Right lobe of liver (tissue), 6 donors: ENCODE measurements at places on chromosomes 1 and 21. TPM values are rescaled to one million over a fixed set of nuclear protein-coding genes. Genes with fewer than 3 reads are reported as not detected.

Gene LIN28A
- not detected for total RNA-seq

DNA sequence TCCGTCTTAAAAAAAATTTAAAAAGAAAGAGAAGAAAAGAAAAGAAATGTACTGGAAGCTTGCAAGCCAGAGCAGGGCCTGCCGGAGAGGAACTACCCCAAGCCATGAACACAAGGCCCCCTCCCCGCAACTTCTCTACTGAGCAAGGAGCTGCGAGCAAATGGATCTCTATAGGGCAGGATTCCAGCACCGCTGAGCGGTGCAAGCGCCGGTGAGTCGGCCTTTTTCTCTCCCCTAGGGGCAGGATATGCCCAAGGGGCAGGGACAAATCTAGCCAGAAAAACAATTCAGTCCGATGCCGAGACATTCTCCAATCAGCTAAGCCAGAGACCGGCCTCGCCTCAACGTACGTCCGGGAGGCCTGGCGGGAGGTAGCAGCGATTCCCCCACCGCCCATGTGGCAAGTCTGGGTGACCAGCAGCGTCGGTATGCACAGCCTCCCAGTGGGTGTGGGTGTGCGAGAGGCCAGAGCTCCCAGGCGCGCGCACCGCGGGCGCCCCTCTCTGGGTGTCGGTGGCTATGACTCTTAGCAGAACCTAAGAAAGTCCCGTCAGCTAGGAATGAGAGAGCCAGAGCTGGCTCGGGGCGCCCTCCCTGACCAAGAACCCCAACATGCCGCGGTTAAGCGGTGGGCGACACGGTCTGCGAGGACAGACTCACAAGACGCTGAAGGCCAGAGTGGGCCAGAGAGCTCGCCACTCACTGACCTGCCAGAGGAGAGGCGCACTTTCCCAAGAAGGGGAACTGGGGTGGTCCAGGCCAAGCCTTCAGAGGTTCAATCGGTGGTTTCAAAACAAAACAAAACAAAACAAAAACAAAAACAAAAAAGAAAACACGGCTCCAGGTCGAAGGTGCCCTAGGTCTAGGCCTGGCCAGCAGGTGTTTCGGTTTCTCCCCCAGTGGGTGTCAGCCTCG lies 1.9 kb downstream of the CSMD2 start:
- H3K36me3 ChIP-seq: no peaks in the 10 kb centered on the region
- DNase-seq: peak; percentile 75
- H3K4me3 ChIP-seq: peak overlapping the region; percentile 4
- no peak overlapping the region for H3K27ac ChIP-seq
- no peaks in the 10 kb centered on the region for H3K4me1 ChIP-seq
- H3K27me3 ChIP-seq: no peaks in the 10 kb centered on the region

Gene GJA5
- 1.2 TPM for total RNA-seq

DNA sequence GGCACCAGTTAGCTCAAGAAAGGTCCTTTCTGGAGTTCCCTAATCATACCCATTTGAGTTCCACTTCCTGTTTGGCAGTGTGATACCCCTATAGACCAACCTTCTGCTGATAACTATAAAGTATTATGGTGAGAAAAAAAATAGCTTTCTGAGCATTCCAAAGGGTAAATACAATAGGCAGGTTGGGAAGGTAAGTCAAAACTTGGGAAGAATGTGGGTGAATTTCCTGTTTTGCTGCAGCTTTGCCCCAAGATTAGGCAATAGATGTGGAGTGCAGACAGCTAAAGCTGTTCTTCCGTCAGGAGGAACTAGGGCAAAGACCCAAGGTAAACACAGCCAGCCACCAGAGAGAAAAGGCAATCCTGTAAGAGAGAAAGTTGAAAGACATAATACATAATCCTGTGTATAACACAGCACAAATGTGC lies 49.9 kb upstream of the GUCA2A start:
- peak; percentile 77 for DNase-seq
- H3K36me3 ChIP-seq: no peaks in the 10 kb centered on the region
- H3K27ac ChIP-seq: peak overlapping the region; percentile 16
- H3K4me1 ChIP-seq: no peaks in the 10 kb centered on the region
- no peak overlapping the region for H3K4me3 ChIP-seq

- no peak overlapping the region for H3K4me3 ChIP-seq
- no peak overlapping the region for H3K27ac ChIP-seq
These were observed 22.2 kb upstream of the STRIP1 start for GRCh38 chr1:110012100-110012780.

DNA sequence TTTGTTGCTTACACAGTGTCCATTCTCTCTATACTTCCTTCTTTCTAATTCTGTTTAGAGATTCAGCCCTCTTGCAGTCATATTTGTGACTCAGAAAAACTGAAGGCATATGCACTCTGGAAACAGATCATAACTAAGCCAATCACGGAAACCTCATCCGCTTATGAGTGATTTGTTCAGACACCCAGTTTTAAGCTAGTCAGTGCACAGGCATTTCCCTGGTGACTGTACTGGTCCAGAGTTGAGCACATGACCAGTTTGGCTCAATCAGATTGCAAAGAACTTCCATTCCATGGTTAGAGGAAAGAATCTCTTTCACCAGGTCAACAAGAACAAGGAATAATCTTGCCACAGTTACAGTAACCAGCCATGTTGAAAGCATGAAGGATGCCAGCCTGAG lies 69.2 kb upstream of the SGIP1 start:
- H3K27ac ChIP-seq: no peak overlapping the region
- no peaks in the 10 kb centered on the region for H3K27me3 ChIP-seq
- H3K4me3 ChIP-seq: no peak overlapping the region
- no peak for DNase-seq
- no peaks in the 10 kb centered on the region for H3K36me3 ChIP-seq
- no peaks in the 10 kb centered on the region for H3K4me1 ChIP-seq

DNA sequence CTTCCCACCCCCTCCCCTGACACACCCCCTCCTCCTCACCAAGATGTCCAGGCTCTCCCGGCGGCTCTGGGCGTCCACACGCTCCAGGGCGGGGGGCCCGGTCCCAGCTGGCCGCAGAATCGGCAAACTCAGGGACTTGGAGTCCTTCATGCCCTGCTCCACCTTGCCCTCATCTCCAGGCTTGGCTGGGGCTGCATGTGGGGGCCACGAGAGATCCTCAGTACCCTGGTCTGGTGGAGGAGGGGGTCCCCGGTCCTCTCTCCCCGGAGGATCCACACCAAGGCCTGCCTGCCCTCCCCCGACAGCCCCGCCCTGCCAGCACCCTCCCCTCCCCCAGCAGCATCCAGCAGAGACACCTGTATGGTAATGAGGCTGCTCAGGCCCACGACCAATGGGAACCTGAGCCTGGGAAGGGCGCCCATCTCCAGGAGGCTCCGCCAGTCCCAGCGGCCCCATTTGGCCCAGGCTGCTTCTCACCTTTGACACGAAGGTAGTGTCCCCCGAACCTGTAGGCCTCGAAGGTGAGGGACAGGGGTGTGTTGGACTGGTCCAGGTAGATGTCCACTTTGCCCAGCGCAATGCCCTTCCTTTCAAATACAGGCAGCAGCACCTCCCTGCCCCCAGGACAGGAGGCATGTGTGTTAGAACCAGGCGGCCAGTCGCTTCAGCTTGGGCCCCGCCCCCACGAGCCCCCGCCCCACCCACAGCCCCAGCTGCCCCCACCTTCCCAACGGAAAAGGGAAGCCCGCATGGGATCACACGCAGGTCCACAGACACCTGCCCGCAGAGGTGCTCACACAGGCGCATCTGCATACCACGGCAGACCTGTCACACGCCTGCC lies 8.2 kb upstream of the TNFRSF25 start:
- H3K36me3 ChIP-seq: no peaks in the 10 kb centered on the region
- peaks cover 9% of the 10 kb centered on the region for H3K4me1 ChIP-seq
- no peak overlapping the region for H3K27ac ChIP-seq
- no peaks in the 10 kb centered on the region for H3K27me3 ChIP-seq

GRCh38 chr1:237235091-237235490 lies 193.1 kb downstream of the RYR2 start:
- H3K36me3 ChIP-seq: no peaks in the 10 kb centered on the region
- H3K4me1 ChIP-seq: no peaks in the 10 kb centered on the region
- no peak overlapping the region for H3K27ac ChIP-seq
- H3K4me3 ChIP-seq: no peak overlapping the region
- DNase-seq: no peak
- H3K27me3 ChIP-seq: no peaks in the 10 kb centered on the region

GRCh38 chr21:37863842-37864241 lies 52.4 kb downstream of the KCNJ6 start:
- no peaks in the 10 kb centered on the region for H3K27me3 ChIP-seq
- H3K4me3 ChIP-seq: no peak overlapping the region
- H3K27ac ChIP-seq: no peak overlapping the region

Gene CHAF1B
- 0.27 TPM for total RNA-seq

Gene SLAMF6
- total RNA-seq: 0.68 TPM

DNA sequence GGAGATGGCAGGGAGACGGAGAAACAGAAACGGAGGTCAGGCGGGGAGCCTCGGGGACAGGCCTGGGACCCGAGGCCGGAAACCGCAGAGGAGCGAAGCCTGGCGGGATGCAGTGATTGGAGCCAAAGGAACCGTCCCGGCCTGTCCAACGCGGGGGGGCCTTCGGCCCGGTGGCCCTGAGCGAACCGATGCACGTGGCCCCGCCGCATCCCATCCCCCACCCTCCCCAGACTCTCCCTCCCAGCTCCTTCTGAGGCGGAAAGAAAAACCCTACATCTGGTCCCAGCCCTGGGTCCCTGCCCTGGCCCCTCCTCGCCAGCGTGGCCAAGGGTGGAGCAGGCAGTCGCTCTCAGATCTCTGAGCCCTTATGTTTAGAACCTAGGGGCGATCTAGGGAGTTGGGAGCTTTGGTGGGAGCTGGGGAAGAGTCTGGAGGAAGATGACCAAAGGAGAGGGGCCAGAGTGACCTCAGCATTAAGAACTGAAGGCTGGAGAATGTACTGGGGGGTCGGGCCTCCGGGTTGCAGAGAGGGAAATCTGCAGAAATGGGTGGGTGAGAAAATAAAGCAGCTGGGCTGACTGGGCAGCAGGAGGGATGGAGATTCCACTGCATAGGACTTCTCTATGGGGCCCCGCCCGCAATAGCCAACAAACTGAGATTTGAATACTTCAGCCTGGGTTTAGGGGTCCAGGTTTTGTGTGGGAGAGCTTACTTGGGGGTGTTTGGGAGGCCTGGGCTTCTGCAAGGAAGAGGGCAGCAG lies 1.5 kb upstream of the CRABP2 start:
- H3K27ac ChIP-seq: no peak overlapping the region
- no peaks in the 10 kb centered on the region for H3K27me3 ChIP-seq
- no peaks in the 10 kb centered on the region for H3K36me3 ChIP-seq

- no peak for DNase-seq
- no peak overlapping the region for H3K27ac ChIP-seq
- H3K27me3 ChIP-seq: no peaks in the 10 kb centered on the region
- no peaks in the 10 kb centered on the region for H3K4me1 ChIP-seq
- no peak overlapping the region for H3K4me3 ChIP-seq
These were observed 59.8 kb upstream of the CASZ1 start for GRCh38 chr1:10856176-10856683.

Gene PLA2G2F
- total RNA-seq: not detected

Gene DMBX1
- not detected for total RNA-seq

- no peaks in the 10 kb centered on the region for H3K36me3 ChIP-seq
- H3K4me3 ChIP-seq: no peak overlapping the region
- H3K27me3 ChIP-seq: no peaks in the 10 kb centered on the region
- DNase-seq: no peak
- H3K4me1 ChIP-seq: no peaks in the 10 kb centered on the region
These were observed 81.4 kb upstream of the SPAG17 start for GRCh38 chr1:118266436-118266835.

DNA sequence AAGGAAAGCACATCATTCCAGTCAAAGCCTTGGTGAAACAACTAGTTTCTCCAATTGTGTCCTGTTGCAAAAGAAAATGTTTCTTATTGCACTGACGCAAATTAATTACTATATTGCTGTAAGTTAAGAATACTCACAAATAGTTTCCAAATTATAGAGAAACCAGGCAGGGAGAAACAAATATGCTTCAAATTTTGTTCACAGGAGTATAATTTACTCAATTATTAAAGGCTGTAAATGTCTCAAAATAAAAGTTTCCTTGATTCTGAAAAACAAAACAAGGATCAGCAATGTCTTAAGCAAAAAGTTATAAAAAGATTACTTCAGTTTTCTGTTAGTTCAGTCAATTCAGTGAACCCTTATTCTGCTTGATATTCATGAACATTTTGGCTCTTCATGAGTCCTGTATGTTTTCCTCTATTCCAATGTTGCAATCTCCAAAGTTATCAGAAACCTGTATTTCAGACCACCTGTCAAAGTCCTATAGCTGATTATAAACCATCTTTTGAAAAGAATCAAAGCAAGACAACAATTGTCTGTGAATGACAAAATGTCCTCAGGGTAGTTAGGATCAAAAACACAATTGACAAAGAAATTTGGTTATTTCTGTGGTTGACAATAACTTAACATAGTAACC lies 11.7 kb upstream of the SYPL2 start:
- no peaks in the 10 kb centered on the region for H3K4me1 ChIP-seq
- H3K36me3 ChIP-seq: no peaks in the 10 kb centered on the region
- H3K27me3 ChIP-seq: no peaks in the 10 kb centered on the region

GRCh38 chr1:214332946-214333798 lies 52.2 kb downstream of the SMYD2 start:
- no peak for DNase-seq
- H3K27ac ChIP-seq: no peak overlapping the region
- H3K4me1 ChIP-seq: no peaks in the 10 kb centered on the region
- H3K4me3 ChIP-seq: no peak overlapping the region

Gene LY9
- 0.24 TPM for total RNA-seq

DNA sequence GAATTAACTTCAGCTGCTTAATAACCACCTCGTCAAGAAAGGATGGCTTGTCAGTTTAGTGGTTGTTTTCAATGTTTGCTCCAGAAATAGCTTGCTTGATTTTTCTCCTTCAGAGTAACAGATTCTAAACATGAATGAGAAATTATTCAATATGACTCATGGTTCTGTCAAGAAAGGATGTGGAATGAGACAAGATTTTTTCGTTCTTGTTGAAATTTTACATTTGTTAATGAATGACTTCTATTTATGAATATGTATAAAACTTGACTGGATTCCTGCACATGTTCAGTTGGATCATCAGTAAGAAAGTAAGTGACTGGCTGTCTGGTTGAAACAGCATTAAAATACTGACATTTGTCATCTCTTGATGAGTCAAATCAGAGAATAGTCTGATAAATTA lies 38.3 kb downstream of the IFI44 start:
- H3K4me1 ChIP-seq: peaks cover 7% of the 10 kb centered on the region
- DNase-seq: no peak
- H3K27me3 ChIP-seq: no peaks in the 10 kb centered on the region

Gene GJC2
- total RNA-seq: 0.12 TPM

DNA sequence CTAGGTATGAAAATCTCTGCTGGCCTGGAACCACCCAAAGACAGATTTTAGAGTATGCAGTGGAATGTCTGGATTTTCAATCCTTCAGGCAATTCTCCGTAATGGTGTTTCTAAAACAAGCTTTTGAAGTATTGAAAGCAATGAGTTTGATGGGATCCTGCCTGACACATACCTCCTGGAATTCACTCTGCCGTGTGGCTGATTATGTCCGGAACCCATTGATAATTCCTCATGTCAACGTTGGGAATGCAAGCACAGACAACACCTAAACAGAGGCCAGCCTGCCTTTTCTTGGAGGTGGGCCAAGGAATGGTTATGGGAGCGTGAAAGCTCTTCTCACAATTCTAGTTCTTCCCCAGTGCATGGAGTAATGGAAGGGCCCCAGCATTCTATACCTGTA lies 168.9 kb upstream of the HMCN1 start:
- H3K27ac ChIP-seq: no peak overlapping the region
- no peak overlapping the region for H3K4me3 ChIP-seq
- no peaks in the 10 kb centered on the region for H3K4me1 ChIP-seq
- H3K27me3 ChIP-seq: no peaks in the 10 kb centered on the region

Gene PTPRC
- total RNA-seq: 5.1 TPM

GRCh38 chr1:53413175-53414001 lies 45.8 kb upstream of the DMRTB1 start:
- H3K27ac ChIP-seq: no peak overlapping the region
- no peaks in the 10 kb centered on the region for H3K4me1 ChIP-seq
- no peak for DNase-seq
- no peak overlapping the region for H3K4me3 ChIP-seq
- H3K36me3 ChIP-seq: no peaks in the 10 kb centered on the region

Gene RHD
- 0.51 TPM for total RNA-seq
